ENCODE measurements at places on chromosomes 7 and 10.

- DNase-seq = no peak
Measured at GRCh38 chr10:128713471-128713870, 587.2 kb upstream of the MKI67 start.

GRCh38 chr10:77494756-77495541 is 142.7 kb downstream of the KCNMA1 start:
- no peak for DNase-seq

DNA sequence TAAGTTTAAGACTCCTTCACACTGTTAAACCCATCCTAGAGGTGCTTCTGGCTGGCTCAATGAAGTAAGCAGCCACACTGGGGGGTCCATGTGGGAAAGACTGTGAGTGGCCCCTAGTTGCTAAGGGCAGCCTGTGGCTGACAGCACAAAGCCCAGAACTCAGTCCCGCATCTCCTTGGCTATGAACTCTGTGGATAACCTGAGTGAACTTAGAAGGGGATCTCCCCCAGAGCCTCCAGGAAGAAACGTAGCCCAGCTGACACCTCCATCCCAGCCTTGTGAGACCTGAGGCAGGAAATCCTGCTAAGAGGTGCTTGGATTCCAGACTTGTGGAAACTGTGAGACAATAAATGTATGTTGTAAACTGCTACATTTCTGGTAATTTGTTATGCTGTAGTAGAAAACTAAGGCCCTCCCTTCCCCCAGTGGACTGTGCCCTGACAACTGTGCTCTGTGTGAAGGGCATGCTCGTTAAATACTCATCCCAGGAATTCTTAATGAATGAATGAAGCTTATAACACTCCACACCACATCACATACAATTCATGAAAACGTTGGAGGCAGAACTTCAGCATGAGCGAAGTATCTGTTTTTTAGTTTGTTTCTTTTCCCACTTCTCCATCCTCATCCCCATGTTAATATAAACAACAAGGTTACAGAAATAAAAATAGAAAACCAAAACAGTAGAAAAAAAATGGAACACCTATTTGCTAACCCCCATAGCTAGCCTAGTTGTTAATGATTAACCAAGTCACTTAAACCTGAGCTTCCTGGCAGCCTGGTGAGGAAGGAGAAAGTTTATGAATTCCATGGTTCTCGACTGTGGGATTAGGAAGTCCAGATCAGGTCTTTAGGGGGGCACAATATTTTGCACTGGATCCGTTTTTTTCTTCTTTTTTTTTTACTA is 36.8 kb upstream of the AOAH start:
- no peak for DNase-seq

DNA sequence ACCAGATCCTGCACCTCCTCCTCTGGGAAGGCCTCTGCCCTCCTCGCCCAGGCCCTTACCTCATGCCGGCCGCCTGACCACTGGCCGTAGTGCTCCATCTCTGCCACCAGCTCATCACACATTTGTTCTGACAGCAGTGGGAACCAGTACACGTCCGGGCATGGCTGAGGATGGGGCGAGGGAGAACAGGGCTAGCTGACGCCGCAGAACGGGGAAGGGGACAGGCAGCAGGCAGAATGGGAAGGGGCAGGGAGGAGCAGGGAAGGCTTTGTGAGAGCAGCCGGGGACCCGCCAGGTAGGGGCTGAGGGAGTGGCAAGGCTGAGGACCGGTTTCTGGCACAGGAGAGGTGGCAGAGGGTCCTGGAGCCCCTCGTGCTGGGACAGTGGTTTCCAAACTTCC is 8.0 kb upstream of the MOGAT3 start:
- no peak for DNase-seq

GRCh38 chr7:73622909-73623797 is 1.2 kb downstream of the MLXIPL start:
- DNase-seq = peak; percentile 89

DNA sequence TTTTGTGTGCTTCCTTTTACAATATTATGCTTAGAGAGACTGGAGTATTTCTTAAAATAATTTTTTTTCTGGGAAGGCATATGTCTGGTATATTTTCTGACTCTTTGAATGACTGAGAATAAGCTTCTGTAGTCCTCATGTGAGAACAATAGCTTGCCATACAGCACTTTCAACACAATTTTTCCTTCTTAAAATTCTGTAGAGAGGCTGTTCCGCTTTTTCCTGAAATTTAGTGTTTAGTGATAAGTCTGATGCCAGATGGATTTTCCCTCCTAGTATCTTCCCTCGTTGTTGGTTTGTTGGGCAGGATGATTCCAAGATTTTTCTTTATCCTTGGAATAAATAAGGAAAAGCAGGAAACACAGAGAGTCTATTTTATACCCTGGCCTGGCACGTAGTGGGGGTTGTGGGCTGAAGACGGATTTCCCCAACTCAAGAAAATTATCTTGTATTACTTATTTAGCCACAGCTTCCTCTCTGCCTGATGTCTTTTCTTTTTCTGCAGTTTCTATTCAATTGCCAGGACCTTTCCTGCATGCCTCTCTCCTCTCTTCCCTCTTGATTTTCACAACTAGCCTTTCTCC is 111.2 kb downstream of the AOAH start:
- DNase-seq = no peak

DNA sequence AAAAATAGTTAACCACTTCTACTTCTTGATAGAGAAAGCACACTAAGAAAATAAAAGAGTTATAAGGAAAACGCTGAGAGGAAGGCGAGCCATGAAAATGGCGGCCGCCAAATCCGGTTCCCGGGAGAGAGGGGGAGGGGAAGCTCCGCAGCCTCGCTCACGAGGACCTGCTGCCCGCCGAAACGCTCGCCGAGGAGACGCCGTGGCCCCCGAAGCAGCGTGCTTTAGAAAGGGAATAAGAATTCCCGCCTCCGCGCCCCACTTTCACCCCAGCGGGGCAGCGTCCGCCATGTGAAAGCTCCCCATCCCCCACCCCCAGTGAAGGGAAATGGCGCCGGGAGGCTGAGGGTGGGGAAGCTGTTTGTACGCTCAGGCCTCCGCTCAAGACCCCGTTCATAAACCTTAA is 505 bp downstream of the HNRNPA2B1 start:
- no peak for DNase-seq

- no peak for DNase-seq
Measured at GRCh38 chr7:27248911-27249723, 6.5 kb downstream of the EVX1 start.

- DNase-seq = no peak
Measured at GRCh38 chr10:33248638-33249037, 85.8 kb downstream of the NRP1 start.

GRCh38 chr10:106540645-106541044 is 623.9 kb downstream of the SORCS1 start:
- DNase-seq = no peak

GRCh38 chr10:79236433-79236765 is 110.9 kb upstream of the PPIF start:
- peak; percentile 60 for DNase-seq

GRCh38 chr10:76918106-76918505 is 719.5 kb downstream of the KCNMA1 start:
- no peak for DNase-seq

DNA sequence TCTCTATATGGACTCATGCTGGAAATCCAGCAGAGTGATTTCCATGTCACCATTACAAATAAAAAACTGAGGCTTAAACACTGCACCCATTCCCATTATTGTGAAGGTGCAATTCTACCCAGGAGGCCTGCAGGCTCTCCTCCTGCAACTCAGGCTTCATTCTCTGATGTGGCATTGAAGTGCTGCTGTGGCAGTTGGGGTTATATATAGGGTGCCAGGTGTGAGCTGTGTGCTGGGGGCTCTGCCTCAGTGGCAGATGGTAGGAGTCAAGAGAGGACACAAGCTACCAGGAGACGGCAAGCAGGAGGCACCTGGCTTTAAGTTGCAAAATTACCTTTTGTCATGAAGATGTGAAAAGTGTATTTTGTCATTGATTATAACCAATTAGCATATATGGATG is 21.3 kb downstream of the ZNF107 start:
- no peak for DNase-seq
